HCT116 (cell line): ENCODE measurements at places on chromosomes 3 and 15. TPM values are rescaled to one million over a fixed set of nuclear protein-coding genes. Genes with fewer than 3 reads are reported as not detected.

- no peak overlapping the region for H3K4me3 ChIP-seq
- no peak for DNase-seq
- no peak overlapping the region for H3K27ac ChIP-seq
These were observed 307.2 kb upstream of the TRIM42 start for GRCh38 chr3:140370686-140371085.

DNA sequence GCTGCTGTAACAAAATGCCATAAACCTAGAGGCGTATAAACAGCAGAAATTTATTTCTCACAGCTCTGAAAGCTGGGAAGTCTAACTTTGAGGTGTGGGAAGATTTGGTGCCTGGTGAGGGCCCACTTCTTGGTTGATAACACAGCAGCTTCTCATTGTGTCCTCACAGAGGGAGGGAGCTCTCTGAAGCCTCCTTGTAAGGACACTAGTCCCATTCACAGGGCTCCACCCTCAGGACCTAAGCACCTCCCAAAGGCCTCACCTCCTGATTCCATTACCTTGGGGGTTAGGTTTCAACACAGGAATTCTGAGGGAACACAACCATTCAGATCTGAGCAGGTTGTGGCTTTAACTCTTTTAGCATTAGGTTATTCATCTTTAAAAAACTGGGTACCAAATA lies 380.3 kb upstream of the ATP10A start:
- no peak for DNase-seq
- H3K27ac ChIP-seq, result no peak overlapping the region
- no peaks in the 10 kb centered on the region for H3K27me3 ChIP-seq
- no peaks in the 10 kb centered on the region for H3K4me1 ChIP-seq
- H3K4me3 ChIP-seq, result no peak overlapping the region

GRCh38 chr3:108322352-108322751 lies 26.0 kb downstream of the HHLA2 start:
- no peaks in the 10 kb centered on the region for H3K27me3 ChIP-seq
- no peaks in the 10 kb centered on the region for H3K4me1 ChIP-seq

DNA sequence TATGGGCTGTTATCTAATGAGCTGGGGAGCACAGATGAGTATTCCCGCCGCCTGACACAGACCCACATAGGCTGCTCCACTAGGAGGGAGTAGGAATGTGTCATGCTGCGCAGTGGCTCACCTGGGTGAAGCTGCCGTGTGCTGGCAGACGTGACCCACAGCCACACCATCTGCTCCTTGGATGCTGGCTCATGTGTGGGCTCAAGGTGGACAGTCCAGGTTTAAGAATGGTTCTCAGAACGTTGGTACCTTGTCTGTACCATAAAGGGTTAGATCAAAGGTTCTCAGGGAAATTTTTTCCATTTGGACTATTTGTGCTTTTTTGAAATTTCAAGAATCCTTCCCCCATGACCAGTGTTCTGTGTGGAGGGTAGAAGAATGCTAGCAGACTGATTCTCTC lies 338.9 kb upstream of the TRIM42 start:
- H3K36me3 ChIP-seq, result no peaks in the 10 kb centered on the region
- no peaks in the 10 kb centered on the region for H3K4me1 ChIP-seq
- H3K27ac ChIP-seq, result no peak overlapping the region
- H3K27me3 ChIP-seq, result peaks cover 53% of the 10 kb centered on the region
- no peak overlapping the region for H3K4me3 ChIP-seq

DNA sequence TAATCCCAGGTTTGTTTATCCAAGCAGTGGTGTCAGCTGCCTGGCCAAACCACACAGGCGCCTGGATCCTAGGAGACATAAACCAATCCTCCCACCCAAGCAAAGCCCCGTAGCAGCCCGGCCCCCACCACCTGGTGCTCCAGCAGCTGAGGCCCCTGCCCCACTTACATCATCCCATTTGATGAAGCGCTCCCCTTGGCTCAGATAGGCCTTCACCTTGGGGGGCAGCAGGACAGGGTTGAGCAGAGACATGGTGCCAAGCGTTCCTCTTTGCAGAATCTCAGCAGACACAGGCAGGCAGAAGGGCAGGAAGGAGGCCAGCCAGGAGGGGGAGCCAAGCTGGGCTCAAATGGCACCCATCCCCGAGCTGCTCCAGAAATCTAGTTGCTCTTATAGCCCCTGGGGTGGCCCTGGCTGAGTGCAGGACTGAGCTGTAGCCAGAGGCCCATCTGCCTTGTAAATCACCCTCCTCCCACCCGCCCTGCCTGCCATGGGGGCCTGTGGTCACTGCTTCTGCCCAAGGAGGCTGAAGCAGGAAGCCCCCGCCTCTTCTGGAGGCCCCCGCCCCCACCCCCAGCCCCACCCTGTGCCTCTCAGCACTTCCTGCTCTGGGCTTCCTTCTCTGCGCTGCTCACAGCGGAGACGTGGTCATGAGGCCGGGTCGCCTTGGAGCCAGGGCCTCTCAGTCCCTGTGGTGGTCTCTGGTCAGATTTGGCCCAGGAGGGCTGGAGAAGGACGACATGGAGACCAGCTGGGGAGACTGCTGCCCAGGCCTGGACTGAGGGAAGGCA lies at the start of gene PLCB2:
TSS of gene PLCB2 (minus strand) at position 515 of the 791 bp plus-strand sequence. CDS start at position 252, 263 bp downstream.
- H3K4me3 ChIP-seq, result no peak within 1 kb of the TSS
- 0 out of 2 replicates have a peak, but pooled peaks cover 2% of the 10 kb centered on the region for H3K4me1 ChIP-seq
- no peaks in the 10 kb centered on the region for H3K36me3 ChIP-seq
- 0 out of 2 replicates have a peak, but pooled peaks cover 6% of the 10 kb centered on the region for H3K27me3 ChIP-seq
- H3K27ac ChIP-seq, result no peak within 1 kb of the TSS

- peaks cover 78% of the 10 kb centered on the region for H3K4me1 ChIP-seq
- H3K27ac ChIP-seq, result peak overlapping the region; percentile 88
- no peaks in the 10 kb centered on the region for H3K36me3 ChIP-seq
- peak; percentile 97 for DNase-seq
- no peaks in the 10 kb centered on the region for H3K27me3 ChIP-seq
- H3K4me3 ChIP-seq, result no peak overlapping the region
These were observed 76.0 kb upstream of the DCBLD2 start for GRCh38 chr3:98977520-98977919.

DNA sequence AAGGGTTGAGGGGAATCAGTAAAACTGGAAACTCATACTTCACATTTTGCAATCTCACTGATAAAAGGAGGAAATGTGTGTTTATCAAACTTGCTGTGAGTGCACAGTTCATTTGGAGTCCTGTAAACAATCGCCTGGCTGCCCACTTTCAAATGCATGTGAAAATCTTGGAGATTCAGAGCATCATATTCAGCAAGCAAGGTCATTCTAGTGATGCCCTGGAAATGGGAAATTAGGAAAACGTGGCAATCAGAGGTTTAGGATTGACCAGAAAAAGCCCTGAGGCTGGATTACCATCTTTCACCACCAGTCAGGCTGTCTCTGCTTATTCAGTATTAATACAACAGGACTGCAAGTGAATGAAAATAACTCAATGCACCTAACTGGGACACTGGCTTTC lies 23.9 kb downstream of the DPH6 start:
- no peak overlapping the region for H3K27ac ChIP-seq
- no peak for DNase-seq
- H3K4me1 ChIP-seq, result no peaks in the 10 kb centered on the region
- no peaks in the 10 kb centered on the region for H3K27me3 ChIP-seq
- H3K4me3 ChIP-seq, result no peak overlapping the region
- no peaks in the 10 kb centered on the region for H3K36me3 ChIP-seq

- H3K27me3 ChIP-seq, result no peaks in the 10 kb centered on the region
- no peak overlapping the region for H3K27ac ChIP-seq
- no peaks in the 10 kb centered on the region for H3K4me1 ChIP-seq
These were observed 30.6 kb upstream of the ADAMTS7 start for GRCh38 chr15:78841891-78842290.

GRCh38 chr3:108518895-108519294 lies 8.5 kb upstream of the MYH15 start:
- no peaks in the 10 kb centered on the region for H3K27me3 ChIP-seq
- no peak overlapping the region for H3K4me3 ChIP-seq
- no peak for DNase-seq

DNA sequence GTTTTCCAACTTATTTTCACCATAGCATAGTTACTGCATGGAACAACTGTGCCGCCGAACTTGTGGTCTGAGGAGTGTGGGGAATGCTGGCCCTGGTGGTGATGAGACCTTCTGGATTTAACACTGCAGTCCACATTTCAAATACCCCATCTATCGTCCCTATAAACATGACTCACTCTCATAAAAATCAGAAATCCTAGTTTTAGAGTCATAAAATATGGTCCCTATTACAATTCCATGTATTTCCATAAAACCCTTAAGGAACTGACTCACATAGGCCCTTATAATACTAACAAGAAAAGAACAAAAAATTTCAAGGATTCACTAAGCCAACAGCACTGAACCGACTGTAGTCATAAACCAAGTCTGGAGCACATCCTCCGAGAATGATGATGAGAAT lies 147.2 kb downstream of the FOXP1 start:
- no peak for DNase-seq
- H3K27ac ChIP-seq, result no peak overlapping the region
- no peak overlapping the region for H3K4me3 ChIP-seq
- no peaks in the 10 kb centered on the region for H3K36me3 ChIP-seq
- H3K4me1 ChIP-seq, result peaks cover under 1% of the 10 kb centered on the region; the same call in 1 of the 2 replicates

GRCh38 chr3:48567500-48567899 lies 3.9 kb upstream of the UCN2 start:
- no peak for DNase-seq
- no peak overlapping the region for H3K4me3 ChIP-seq
- H3K4me1 ChIP-seq, result peaks cover 35% of the 10 kb centered on the region
- H3K27me3 ChIP-seq, result no peaks in the 10 kb centered on the region

- no peak overlapping the region for H3K4me3 ChIP-seq
- H3K27me3 ChIP-seq, result 0 out of 2 replicates have a peak, but pooled peaks cover 3% of the 10 kb centered on the region
- H3K4me1 ChIP-seq, result no peaks in the 10 kb centered on the region
- H3K36me3 ChIP-seq, result no peaks in the 10 kb centered on the region
- no peak for DNase-seq
These were observed 14.5 kb downstream of the LRRC2 start for GRCh38 chr3:46551615-46552014.

DNA sequence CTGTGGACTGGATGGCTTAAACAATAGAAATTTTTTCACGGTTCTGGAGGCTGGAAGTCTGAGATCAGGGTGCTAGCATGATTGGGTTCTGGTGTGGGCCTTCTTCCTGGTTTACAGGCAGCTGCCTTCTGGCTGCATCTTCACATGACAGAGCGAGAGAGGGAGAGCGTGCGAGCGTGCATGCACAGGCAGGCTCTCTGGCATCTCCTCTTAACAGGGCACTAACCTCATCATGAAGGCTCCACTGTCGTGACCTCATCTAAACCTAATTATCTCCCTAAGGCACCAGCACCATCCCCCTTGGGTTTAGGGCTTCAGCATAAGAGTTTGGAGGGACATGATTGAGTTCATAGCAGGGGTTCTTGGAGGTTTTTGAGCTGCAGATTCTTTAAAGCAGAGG lies 292.0 kb upstream of the C2CD4B start:
- no peak for DNase-seq
- H3K36me3 ChIP-seq, result no peaks in the 10 kb centered on the region

GRCh38 chr3:26369133-26369532 lies 253.4 kb upstream of the LRRC3B start:
- no peak overlapping the region for H3K4me3 ChIP-seq
- H3K27ac ChIP-seq, result no peak overlapping the region
- no peak for DNase-seq
- H3K36me3 ChIP-seq, result no peaks in the 10 kb centered on the region

DNA sequence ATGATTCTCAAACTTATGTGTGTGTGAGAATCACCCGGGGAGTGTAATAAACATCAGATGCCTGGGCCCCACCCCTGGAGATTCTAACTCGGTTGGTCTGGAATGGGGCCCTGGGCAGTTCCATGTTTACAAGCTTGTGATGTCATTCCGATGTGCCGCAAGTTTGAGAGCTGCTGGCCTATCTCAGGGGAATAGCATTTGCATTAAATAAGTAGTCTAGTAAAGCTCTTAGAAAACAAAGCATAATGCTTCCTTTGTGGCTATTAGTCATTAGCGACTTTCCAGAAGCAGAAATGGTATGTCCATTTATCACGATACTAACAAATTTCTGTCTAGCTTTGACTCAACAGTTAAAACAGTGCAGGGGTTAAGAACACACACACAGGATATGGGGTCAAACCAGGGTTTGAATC lies 20.9 kb downstream of the PGBD4 start:
- no peak for DNase-seq
- H3K4me1 ChIP-seq, result no peaks in the 10 kb centered on the region
- no peaks in the 10 kb centered on the region for H3K27me3 ChIP-seq
- no peak overlapping the region for H3K27ac ChIP-seq

- H3K4me1 ChIP-seq, result no peaks in the 10 kb centered on the region
- H3K27me3 ChIP-seq, result no peaks in the 10 kb centered on the region
- H3K4me3 ChIP-seq, result no peak overlapping the region
- no peak for DNase-seq
- no peak overlapping the region for H3K27ac ChIP-seq
These were observed 133.9 kb upstream of the WNT5A start for GRCh38 chr3:55621026-55621422.

GRCh38 chr15:90762109-90762508 lies 45.0 kb downstream of the BLM start:
- H3K4me3 ChIP-seq, result no peak overlapping the region
- H3K4me1 ChIP-seq, result no peaks in the 10 kb centered on the region
- peaks cover 20% of the 10 kb centered on the region; the same call in 1 of the 2 replicates for H3K36me3 ChIP-seq
- no peak overlapping the region for H3K27ac ChIP-seq
- H3K27me3 ChIP-seq, result no peaks in the 10 kb centered on the region

DNA sequence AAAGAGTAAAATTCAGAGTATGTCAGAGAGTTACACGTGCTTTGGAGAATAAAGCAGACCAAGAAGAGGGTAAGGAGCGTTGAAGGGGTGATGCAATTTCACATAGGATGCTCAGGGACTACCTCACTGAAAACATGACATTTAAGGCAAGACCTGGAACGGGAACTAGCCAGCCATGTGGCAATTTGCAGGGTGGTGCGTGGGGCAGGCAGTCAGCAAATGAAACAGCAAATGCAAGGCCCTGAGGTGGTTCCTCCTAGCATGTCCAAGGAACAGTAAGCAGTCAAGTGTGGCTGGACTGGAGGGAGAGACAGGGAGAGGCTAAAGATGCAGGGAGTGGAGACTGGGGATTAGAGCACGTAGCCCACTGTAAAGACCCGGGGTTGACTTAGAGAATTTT lies 146.1 kb upstream of the LPP start:
- DNase-seq, result no peak
- H3K36me3 ChIP-seq, result no peaks in the 10 kb centered on the region
- no peaks in the 10 kb centered on the region for H3K27me3 ChIP-seq
- H3K27ac ChIP-seq, result no peak overlapping the region

The DUOXA2 gene
- total RNA-seq, result not detected

The SNX33 gene
- 8.3 TPM for total RNA-seq

The CRABP1 gene
- total RNA-seq, result 0.47 TPM

The GOLGA8O gene
- 0.49 TPM for total RNA-seq

The TMA7 gene
- 334 TPM for total RNA-seq
